DMS 273 treated with DMSO at 0.1 percent for 48 hours (cell line): ENCODE measurements at places on chromosomes 13 and 19.

DNA sequence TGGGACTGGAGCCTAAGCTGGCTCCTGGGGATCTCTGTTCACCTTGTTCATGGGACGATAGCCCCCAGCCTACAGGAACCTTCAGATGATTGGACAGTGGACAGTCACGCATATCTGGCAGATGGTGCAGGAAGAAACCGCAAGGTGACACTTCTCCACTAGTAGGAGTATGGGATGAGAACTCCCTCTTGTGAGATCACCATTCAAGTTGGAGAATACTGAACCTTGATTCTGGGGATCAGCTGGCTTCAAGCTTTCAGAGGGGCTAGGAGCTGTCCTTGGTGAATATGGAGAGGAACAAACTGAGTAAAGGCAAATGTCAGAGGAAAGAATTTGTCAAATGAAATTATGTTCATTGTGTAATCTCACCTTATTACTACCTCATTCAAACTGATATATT is 204.5 kb downstream of the PDS5B start:
- DNase-seq: no peak

DNA sequence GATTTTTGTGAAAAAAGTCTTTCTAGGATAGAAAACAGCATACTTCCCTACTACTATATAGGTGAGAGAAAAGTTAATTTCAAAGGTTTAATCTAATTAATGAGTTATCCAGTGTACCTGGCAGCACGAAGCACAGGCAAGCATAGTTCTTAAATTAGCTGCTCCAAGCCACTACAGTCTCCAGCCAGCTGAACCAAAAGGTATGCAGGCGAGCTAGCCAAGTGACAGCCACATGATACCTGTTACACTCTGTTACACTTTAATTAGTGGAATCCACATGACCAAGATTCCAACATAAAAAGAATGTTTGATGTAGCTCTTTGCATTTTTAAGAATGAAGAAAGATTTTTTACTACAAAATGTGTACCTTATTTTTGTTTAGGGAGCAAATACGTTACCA is 15.5 kb downstream of the SLC25A30 start:
- no peak for DNase-seq

- no peak for DNase-seq
Observed at GRCh38 chr13:42548731-42549551, 25.0 kb upstream of the TNFSF11 start.

DNA sequence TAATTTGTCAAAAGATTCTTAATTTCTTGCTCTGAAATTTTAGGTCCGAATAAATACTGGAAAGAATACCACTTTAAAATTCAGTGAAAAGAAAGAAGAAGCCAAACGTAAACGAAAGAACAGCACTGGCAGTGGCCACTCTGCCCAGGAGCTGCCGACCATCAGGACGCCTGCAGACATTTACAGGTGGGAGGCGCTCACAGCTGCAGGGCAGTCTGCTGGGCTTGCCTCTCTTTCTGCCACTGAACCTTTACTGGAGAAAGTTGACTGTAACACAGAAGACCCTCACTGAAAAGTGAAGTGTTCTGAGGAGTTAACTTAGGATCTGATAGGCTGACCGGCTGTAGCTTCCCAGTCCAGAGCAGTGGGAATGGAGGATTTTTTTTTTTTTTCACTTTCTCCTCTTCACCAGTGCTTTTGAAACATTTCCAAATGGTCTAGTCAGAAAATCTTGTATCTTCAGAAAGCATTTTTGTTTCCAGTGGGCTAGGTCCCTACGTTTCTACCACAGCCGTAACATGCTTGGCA is 69.1 kb downstream of the URI1 start:
- DNase-seq: no peak

DNA sequence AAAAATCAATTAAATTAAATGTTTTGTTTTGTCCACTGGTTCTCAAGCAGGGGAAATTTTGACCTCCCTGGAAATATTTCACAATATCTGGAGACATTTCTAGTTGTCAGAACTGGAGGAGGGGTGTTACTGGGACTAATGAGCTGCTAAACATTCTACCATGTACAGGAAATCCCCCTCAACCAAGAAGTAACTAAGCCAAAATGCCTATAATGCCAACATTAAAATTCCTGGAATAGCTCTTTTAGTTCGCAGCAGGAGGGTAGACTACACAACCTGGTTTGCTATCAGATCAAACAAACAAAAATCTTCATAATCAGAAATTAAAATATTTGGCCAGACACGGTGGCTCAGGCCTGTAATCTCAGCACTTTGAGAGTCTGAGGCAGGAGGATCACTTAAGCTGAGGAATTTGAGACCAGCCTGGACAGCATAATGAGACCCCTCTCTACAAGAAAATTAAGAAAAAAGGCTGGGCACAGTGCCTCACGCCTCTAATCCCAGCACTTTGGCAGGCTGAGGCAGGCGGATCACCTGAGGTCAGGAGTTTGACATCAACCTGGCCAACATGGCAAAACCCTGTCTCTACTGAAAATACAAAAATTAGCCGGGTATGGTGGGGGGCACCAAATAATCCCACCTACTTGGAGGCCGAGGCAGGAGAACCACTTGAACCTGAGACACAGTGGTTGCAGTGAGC is 13.7 kb upstream of the SMARCA4 start:
- DNase-seq: no peak
